ENCODE measurements at places on chromosomes 16 and 17. TPM values are rescaled to one million over a fixed set of nuclear protein-coding genes. Genes with fewer than 3 reads are reported as not detected.

DNA sequence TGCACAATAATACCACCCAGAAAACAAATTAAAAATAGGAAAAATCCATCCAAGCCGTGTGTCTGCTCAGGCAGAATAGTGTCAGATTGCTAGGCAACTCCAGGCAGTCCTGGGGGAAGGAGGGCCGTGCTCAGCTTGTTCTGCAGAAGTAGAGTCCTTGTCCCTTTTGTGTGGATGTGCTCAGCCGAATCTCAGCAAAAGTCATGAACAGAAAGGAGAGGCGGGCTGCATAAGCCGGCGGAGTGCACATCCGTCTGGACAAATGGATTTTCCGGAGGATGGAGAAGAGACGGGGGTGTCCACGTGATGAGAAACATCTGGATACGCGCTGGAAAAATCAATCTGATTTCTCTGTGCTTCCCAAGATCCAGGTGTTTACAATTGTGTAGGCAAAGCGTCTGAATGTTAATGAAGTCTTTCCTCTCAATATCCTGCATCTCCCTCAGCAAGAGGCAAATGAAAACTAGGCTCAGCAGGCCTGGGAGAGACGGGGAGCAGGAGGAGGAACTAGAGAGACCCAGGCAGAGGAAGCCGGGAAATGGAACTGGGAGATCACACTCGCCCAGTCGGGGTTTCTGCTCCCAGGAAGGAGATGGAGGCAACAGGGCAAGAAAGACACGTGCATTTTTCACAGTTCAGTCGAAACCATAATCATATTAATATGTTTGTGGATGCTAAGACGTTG is 7.7 kb upstream of the RBFOX3 start:
- H3K4me1 ChIP-seq, result peaks cover 4% of the 10 kb centered on the region
- no peak overlapping the region for H3K4me3 ChIP-seq
- H3K27ac ChIP-seq, result no peak overlapping the region

- DNase-seq, result no peak
- H3K27ac ChIP-seq, result no peak overlapping the region
- no peaks in the 10 kb centered on the region for H3K27me3 ChIP-seq
- H3K4me3 ChIP-seq, result no peak overlapping the region
- no peaks in the 10 kb centered on the region for H3K4me1 ChIP-seq
Measured at GRCh38 chr17:9472541-9472940, 103.1 kb downstream of the STX8 start.

DNA sequence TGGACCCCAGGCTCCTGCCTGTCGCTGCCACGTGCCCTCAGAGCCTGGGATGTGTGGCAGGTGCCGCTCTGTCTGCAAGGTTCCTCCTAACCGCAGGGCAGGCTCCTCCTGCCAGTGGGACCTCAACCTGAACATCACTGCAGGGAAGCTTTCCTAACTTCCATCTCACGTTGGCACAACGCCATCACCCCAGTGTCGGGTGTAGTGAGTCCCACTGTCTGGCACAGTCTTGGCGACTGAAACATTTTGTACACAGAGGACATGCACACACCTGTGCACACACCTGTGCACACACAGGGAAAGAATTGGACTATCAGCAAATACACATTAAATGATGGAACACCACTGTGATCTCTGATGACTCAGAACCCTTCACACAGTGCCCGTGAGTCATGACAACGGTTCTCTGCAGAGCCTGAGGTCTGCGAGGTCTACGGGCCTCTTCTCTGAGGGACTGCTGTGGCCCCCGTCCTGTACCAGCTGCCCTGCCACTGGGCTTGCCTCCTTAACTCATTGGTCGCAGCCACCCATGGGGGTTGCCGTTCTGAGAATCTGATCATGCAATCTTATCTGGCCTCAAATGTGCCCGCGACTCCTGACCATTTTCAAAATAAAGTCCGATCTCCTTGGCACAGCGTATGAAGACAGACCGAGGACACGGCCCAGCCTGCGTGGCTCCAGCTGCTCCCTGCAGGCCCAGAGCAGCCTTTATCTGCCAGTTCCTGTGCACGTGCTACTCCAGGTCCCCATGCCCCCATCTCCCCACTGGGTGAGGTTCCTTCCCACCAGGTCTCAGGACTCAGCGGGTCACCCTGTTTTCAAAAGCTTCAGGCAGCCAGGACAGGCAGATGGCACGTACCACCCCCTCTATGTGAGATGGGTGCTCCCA is 7.6 kb downstream of the CCDC57 start:
- no peak for DNase-seq
- peaks cover 2% of the 10 kb centered on the region for H3K4me1 ChIP-seq
- H3K27ac ChIP-seq, result no peak overlapping the region
- no peak overlapping the region for H3K4me3 ChIP-seq
- H3K36me3 ChIP-seq, result no peaks in the 10 kb centered on the region

MT4 gene
- not detected for total RNA-seq

- no peak overlapping the region for H3K27ac ChIP-seq
- DNase-seq, result no peak
- no peak overlapping the region for H3K4me3 ChIP-seq
- peaks cover 2% of the 10 kb centered on the region for H3K4me1 ChIP-seq
- no peaks in the 10 kb centered on the region for H3K36me3 ChIP-seq
Measured at GRCh38 chr16:72995151-72995881, 52.6 kb downstream of the ZFHX3 start.

TPPP3 gene
- total RNA-seq, result 29.1 TPM
